ENCODE measurements at places on chromosomes 13 and 19.

DNA sequence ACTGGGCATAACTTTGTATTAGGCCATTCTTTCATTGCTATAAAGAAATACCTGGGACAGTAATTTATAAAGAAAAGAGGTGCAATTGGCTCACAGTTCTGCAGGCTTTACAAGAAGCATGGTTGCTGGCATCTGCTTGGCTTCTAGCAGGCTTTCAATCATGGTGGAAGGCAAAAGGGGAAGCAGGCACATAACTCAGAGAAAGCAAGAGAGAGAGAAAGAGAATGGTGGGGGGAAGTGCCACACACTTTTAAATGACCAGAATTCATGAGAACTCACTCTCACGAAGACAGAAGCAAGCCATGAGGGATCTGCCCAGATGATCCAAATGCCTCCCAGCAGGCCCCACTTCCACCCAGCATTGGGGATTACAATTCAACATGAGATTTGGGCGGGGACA, 179.7 kb downstream of the SPRY2 start:
- DNase-seq = no peak

- DNase-seq = no peak
Measured at GRCh38 chr13:41706152-41706551, 248.8 kb downstream of the RGCC start.

DNA sequence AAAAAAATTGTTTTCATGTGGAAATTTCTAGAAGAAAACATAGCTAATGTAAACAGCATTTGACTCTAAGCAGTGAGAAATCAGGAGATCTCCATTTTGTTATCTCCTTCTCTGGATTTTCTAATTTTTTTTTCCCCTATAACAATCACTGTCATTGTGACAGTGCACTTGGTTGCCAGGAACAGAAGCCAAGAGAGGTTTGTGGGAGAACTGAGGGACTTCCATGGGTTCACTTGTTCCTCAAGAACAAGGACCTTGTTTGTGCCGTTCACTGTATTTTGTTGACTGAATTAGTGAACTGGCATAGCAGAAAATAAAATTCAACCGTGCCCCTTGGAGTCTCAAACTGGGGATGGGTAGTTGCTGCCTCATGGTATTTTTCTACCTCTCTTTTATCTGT, 17.1 kb downstream of the SHISA7 start:
- no peak for DNase-seq

DNA sequence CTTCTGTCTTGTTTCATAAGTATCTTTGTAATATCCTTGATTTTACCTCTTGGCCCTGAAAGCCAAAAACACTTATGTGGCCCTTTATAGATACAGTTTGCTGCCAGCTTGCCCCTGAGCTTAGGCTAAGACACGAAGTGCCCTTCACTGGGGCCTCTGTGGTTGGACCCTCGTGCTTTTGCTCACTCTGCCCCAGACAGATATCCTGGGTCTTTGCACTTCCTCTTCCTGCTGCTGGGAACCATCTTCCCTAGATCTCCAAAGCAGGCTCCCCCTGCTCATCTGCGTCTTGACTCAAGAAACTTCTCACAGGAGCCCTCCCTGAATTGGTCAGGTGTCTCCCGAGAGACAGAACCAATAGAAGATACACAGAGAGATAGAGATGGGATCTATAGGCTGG, 2.0 kb upstream of the TNFSF14 start:
- DNase-seq = no peak

DNA sequence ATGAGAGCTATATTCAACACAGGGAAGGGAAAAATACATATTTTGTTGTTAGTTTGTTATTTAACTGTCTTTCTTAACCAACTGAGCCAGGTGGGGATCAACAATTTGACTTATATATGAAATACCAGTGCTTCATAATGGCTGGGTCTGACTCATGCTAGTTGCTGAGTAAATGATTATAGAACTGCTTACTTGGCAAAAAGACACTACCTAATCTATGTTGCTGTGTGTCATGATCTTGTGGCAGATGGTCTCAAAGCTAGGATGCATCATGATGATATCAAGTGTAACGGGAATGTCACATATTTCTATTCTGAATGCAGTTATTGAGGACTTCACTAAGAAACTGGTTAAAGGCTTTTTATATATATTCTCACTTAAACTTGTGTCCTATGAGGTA, 727.4 kb upstream of the SLITRK1 start:
- no peak for DNase-seq

DNA sequence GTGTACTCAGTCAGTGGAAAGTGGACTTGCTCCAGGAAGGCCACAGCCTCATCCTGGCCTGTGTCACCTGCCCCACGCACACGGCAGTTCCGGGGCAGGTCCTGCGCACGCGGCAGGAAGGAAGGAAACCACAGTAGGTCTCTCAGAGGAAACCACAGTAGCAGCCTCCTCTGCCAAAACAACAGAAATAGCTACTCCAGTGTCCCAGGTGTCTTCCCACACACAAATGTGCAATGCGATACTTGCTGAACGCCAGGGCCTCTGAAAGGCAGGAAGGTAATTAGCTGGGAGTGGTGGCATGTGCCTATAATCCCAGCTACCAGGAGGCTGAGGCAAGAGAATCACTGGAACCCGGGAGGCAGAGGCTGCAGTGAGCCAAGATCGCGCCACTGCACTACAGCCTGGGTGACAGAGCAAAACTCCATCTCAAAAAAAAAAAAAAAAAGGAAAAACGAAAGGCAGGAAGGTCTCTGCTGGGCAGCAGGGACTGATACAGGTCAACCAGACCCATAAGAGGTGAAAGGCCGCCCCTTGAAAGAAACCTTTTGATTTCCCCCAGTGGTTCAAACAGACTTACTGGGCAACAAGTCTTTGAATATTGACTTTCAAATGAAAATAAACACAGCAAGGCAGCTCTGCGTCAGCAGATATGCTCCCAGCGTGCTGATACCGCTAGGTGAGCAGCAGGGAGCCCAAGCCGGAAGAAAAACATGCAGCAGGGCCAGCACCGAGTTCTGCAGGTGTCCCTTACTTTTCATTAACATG, 49.5 kb downstream of the CRYL1 start:
- no peak for DNase-seq

All from NCI-H510A (cell line).